NCI-H1930 (cell line): ENCODE measurements at places on chromosomes 6 and 20.

- no peak for DNase-seq
These were observed 25.3 kb downstream of the SRPK1 start for GRCh38 chr6:35895560-35895959.

DNA sequence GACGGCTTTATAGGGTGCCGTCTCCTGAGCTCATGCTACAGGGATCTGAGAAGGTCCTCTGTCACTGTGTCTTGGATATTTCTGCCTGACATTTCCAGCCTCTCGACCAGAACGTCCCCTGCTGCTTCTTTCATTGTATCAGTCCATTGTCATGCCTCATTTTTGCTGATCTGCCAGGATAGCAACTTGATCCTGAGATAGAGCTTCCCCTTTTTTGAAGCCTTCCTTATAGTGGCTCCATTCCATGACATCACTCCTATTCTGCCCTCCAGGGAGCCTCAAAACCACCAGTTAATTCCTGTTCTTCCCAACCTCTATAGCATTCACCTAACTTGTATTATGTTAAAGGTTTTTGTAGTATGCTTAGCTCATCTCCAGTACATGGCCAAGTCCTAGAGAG is 431.8 kb upstream of the NOX3 start:
- DNase-seq: no peak

- DNase-seq: no peak
These were observed 39.8 kb downstream of the RAMACL start for GRCh38 chr6:166546653-166547052.

DNA sequence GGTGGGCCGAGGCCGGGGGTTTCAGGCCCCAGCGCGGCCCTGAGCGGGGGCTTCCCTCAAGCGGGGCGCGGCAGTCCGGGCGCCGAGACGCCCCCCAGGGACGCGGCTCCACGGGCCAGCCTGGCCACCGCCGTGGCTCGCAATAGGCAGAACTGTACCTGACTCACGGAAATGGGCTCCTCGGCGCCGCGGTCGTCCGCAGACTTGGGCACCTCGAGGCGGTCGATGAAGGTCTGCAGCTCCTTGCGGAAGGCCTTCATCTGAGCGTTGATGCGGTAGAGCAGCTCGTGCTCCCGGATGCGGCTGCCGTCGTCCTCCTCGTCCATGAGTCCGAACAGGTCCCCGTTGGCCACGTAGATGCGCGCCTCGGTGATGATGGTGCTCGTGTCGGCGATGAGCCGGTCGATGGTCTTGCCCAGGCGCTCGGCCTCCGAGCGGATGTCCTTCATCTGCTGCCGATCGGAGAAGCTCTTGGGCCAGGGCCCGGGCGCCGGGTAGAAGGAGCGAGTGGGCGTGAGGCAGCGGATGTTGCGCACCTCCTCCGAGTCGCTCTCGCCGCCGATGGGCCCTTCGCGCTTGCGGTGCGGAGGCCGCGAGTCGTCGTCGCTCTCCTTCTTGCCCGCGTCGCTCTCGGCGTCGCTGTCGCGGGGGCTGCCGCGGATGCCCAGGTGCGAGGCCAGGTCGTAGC is 16.1 kb upstream of the KIAA0408 start:
- no peak for DNase-seq

GRCh38 chr6:128763599-128764300 is 119.2 kb upstream of the LAMA2 start:
- DNase-seq: no peak

DNA sequence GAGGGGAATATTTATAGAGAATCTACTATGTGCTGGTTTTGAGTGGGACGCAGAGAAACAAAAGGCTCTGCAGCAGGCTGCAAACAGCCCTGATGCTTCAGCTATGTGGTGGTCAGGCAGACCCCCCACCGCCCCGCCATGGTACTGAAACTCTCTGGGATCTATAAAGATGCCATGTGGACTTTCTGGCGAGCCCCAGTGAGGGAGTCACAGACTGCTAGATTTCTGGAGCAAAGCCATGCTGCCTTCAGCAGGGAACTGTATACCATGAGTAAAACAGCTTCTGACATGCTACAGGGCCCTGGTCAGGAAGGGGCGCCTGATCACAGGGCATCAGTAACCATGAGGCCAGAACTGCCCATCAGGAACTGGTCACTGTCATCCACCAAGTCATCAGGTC is 19.2 kb upstream of the BPIFB1 start:
- DNase-seq: no peak

DNA sequence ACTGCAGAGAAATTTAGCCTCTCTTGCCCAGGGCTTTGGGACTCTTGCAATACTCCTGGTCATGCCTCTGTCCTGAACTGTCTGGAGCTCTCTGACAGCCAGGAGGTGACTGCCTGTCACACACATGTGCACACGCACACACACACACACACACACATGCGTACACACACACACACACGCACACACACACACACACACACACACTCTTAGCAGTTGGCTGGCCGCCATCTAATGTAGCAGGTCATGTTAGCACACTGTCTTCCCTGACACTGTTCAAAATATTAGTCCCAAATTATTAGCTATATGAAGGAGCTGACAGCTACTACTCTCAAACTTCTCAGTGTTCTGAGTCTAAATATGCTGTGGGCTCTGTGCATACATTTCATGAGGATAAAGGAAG is 60.9 kb downstream of the IPCEF1 start:
- DNase-seq: no peak

- DNase-seq: no peak
These were observed 27.1 kb downstream of the PPP1R3G start for GRCh38 chr6:5112066-5112799.

- no peak for DNase-seq
These were observed 226.5 kb upstream of the CITED2 start for GRCh38 chr6:139600919-139601475.

GRCh38 chr6:113805811-113806495 is 51.2 kb upstream of the MARCKS start:
- no peak for DNase-seq

DNA sequence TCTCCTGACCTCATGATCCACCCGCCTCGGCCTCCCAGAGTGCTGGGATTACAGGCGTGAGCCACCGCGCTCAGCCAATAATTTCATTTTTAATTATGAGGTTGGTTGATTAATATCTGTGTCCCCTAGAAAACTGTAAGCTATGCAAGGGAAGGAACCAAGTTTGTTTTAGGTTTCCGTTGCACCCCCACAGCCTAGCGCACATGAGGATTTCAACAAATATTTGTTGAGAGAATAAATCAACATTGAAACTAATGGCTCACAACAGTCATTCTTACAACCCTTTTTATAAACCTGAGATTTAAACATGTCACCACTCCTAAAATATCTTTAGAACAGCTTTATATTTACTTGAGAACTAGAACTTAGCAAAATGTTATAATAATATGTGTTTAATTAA is 114.0 kb upstream of the CARMIL1 start:
- no peak for DNase-seq
